Caco-2 (cell line): ENCODE measurements at places on chromosomes 12 and 14. TPM values are rescaled to one million over a fixed set of nuclear protein-coding genes. Genes with fewer than 3 reads are reported as not detected.

Gene CCDC197
- total RNA-seq, result not detected in 2 replicates

DNA sequence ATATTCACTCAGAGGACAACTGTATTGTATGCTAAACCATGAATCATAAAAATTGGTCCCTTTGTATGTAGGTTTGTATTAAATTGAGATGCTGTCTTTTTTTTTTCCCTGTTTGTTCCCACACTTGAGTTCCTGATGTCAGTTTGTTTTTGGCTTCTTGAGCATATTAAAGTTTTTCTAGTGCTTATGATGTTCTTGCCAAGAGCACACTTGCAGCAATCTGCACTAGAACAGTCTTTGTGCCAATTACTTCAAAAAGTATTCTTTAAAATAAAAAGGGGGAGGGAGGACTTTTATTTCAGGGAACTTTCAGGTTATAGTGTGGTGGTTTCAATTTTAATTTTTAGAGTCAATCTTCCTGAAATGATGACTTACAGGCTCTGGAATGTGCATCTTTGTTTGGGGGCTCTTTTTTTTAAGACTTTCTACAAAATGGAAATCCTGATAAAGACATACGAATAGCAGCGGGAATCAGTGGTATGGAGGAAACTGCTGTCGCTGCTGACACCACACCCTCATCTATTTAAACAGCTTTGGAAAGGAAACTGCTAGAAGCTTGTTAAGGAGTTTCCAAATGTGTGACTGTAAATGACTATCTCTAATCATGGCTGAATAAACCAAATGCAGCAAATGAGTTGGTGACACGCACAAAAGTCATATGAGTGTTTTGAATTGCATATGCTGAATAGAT, 188.6 kb downstream of the EGLN3 start:
- H3K27ac ChIP-seq, result no peak overlapping the region
- no peaks in the 10 kb centered on the region; the same call in 1 of the 2 replicates for H3K27me3 ChIP-seq
- no peak overlapping the region for H3K4me3 ChIP-seq

- no peaks in the 10 kb centered on the region; the same call in 1 of the 2 replicates for H3K36me3 ChIP-seq
- H3K27me3 ChIP-seq, result no peaks in the 10 kb centered on the region
- H3K4me1 ChIP-seq, result no peaks in the 10 kb centered on the region
- no peak overlapping the region for H3K4me3 ChIP-seq
Observed at GRCh38 chr14:91300283-91300895, 55.9 kb upstream of the GPR68 start.

Gene IKZF4
- 15.6 and 15.7 TPM in 2 replicates for total RNA-seq

- H3K4me1 ChIP-seq, result peaks cover 22% of the 10 kb centered on the region
- no peaks in the 10 kb centered on the region for H3K27me3 ChIP-seq
- no peak for DNase-seq
- H3K36me3 ChIP-seq, result peaks cover 5% of the 10 kb centered on the region; the same call in 1 of the 2 replicates
- H3K27ac ChIP-seq, result peak overlapping the region; percentile 27
Observed at GRCh38 chr12:57049119-57049446, 846 bp downstream of the MYO1A start.

Gene PIP4K2C
- 42.0 and 48.0 TPM in 2 replicates for total RNA-seq

Gene KRT3
- not detected in 2 replicates for total RNA-seq
